ENCODE measurements at places on chromosomes 13 and 19. TPM values are rescaled to one million over a fixed set of nuclear protein-coding genes. Genes with fewer than 3 reads are reported as not detected.

DNA sequence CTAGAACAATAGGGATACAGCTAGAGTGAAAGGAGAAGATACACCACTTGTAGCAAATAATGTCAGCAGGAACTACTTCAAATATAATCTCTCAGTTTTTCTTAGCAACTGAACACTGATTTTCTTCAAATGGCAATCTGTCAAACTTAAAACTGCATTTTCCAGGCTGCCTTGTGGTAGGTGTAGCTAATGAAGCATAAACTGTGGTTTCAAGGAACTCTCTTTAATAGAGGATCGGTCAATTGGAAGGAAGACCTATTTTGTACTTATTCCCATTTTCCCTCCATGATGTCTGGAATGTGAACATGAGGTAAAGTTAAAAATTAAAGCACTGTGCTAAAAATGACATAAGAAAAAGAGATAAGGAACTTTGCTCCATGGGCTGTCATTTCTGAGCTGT is 1261.9 kb downstream of the PCDH17 start:
- no peaks in the 10 kb centered on the region for H3K36me3 ChIP-seq
- no peaks in the 10 kb centered on the region for H3K4me1 ChIP-seq
- H3K4me3 ChIP-seq: no peak overlapping the region
- DNase-seq: no peak
- no peak overlapping the region for H3K27ac ChIP-seq

DNA sequence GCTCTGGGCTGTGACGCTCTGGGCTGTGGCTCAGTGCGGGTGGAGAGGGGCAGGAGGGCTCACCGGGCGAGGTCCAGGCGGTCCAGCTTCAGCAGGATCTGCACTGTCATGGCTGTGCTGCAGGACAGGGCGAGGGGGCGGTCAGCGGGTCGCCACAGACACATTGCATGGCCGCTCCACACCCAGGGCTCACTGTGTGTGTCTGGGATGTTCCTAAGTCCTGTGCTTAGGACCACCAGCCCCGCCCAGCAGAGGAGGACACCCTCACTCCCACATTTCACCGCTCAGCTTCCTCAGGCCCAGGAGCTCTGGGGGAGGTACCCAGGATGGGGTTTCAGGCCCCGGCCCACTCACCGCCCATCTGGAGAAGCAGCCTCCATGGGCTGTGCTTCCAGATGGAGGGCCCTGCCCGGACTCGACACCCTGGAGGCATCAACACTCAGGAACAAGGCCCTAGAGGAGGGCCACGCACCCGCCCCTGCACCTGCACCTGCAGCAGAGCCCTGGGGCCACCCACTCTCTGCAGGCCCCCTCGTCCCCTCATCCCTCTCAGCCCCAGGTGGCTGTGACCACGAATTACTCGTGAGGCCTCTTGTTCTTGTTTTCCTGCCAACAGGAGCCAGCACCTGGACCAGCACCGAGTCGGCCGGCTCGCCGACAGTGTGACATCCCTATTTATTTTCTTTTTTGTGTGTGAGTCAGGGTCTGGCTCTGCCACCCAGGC is 9.7 kb upstream of the CERS1 start:
- no peaks in the 10 kb centered on the region for H3K27me3 ChIP-seq
- no peaks in the 10 kb centered on the region for H3K36me3 ChIP-seq
- H3K4me1 ChIP-seq: no peaks in the 10 kb centered on the region

DNA sequence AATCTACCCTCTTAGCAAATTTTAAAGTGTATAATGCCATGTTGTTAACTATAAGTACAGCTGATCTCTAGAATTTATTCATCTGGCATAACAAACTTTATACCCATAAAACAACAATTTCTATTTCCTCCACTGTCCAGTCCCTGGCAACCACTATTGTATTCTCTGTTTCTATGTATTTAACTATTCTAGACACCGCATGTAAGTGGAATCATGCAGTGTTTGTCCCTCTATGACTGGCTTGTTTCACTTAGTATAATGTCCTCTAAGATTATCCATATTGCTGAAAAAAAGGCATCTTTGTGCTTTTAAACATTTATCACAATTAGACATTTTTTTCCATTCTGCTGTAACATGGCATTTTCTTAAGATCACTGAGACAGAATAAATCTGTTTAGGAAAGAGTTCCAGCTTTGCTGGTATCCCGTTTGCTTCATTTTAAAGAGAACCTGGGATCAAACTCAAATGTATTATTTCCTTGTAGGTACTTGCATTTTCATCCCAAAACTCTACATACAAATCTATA is 1191.0 kb downstream of the SLITRK5 start:
- no peak overlapping the region for H3K27ac ChIP-seq
- no peak overlapping the region for H3K4me3 ChIP-seq
- no peaks in the 10 kb centered on the region for H3K36me3 ChIP-seq
- no peaks in the 10 kb centered on the region for H3K4me1 ChIP-seq

DNA sequence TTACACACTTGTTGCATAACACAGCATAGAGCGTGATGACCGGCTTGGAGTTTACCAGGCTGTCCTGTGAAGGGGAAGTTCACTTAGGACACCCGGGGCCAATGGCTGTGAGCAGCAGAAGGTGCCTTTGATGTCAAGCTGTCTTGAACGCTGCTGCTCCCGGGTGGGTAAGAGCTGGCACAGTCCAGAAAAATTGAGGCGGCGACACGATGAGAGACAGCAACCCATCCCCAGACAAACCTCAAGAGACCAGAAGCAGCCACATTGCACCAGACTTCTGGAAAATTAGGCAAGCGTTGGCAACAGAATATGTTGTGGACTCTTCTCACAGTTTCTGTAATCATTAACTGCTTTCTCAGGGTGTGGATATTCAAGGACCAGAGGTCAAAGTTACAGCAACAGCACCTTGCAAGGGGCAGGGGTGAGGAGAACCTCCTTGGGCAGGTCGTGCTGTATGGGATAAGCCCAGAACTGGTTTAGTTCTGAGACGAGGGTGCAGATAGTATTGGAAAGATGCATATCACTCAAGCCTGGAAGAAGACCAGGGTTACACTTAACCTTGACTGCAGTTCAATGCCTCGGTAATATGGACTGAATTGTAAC is 10.1 kb downstream of the NFILZ start:
- H3K27me3 ChIP-seq: no peaks in the 10 kb centered on the region
- H3K27ac ChIP-seq: peak overlapping the region; percentile 65
- no peak for DNase-seq

GRCh38 chr13:113802090-113802531 is 43.1 kb downstream of the TMEM255B start:
- no peaks in the 10 kb centered on the region for H3K4me1 ChIP-seq
- peak; percentile 55 for DNase-seq
- H3K4me3 ChIP-seq: no peak overlapping the region

- no peaks in the 10 kb centered on the region for H3K27me3 ChIP-seq
- no peak overlapping the region for H3K27ac ChIP-seq
- no peaks in the 10 kb centered on the region for H3K36me3 ChIP-seq
Observed at GRCh38 chr13:111043575-111043982, 71.5 kb upstream of the ARHGEF7 start.

DNA sequence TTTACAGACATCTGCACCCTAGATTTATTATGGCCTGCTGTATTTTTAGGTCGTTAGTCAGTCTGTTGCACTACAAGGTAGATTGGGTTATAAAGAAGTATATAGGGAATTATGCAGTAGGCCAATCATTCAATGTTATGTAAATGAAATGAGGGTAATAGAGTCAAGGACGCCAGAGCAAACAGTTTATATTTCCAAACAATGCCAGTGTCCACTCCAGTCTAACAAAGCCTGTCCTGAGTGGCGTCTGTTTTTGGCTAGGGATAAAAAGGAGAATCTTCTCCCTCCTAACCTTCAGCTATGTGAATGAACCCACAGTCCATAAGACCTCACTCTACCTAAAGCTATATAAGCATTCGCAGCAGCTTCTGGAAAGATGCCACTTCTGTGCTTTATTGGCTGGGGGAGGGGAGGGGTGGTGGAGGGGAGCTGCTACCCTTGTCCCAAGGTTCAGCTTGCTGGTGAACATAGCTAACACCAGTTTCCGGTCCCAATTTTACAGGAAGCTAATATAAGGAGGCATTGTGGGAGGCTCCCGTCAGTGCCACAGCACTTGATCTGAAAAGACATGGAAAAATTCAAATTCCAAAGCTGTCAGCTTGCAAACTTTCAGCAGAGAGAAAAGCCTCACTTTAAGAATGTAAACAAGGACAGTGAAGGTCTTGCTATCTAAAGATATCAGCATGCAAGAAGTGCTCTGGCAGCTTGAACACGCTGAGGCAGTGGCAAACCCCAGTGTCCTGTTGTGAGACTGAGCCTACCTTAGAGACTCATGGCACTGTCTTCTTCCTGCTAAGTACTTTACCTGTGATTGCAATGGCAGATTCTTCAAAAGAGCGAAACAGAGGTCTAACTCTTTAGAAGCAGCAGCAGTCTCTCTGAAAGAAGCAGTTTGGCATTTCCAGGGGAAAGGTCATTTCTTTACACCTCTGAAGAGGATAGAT is 369.9 kb downstream of the PCDH9 start:
- no peaks in the 10 kb centered on the region for H3K36me3 ChIP-seq
- no peaks in the 10 kb centered on the region for H3K4me1 ChIP-seq
- H3K27me3 ChIP-seq: no peaks in the 10 kb centered on the region
- no peak overlapping the region for H3K4me3 ChIP-seq
- no peak overlapping the region for H3K27ac ChIP-seq

- H3K4me3 ChIP-seq: no peak overlapping the region
Observed at GRCh38 chr13:110209950-110210603, 96.9 kb downstream of the COL4A1 start.

GRCh38 chr13:27915301-27916207 is 4.2 kb upstream of the PDX1 start:
- H3K4me3 ChIP-seq: no peak overlapping the region
- peaks cover 8% of the 10 kb centered on the region for H3K4me1 ChIP-seq

GRCh38 chr13:38685974-38686576 is 802 bp upstream of the FREM2 start:
- no peaks in the 10 kb centered on the region for H3K27me3 ChIP-seq
- H3K4me1 ChIP-seq: no peaks in the 10 kb centered on the region
- H3K36me3 ChIP-seq: no peaks in the 10 kb centered on the region
- H3K27ac ChIP-seq: no peak overlapping the region

DNA sequence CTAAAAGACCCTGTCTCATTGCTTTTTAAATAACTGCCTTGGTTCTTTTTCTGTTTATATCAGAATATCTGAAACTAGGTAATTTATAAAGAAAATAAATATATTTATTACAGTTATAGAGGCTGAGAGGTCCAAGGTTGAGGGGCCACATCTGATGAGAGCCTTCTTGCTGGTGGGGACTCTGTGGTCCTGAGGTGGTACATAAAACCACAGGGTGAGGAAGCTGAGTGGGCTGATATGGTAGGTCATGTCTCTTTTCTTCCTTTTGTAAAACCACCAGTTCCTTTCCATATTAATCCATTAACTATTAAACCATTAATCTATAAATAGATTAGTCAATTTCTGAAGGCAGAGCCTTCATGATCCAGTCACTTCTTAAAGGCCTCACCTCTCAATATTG is 109.5 kb upstream of the SPRY2 start:
- no peaks in the 10 kb centered on the region for H3K27me3 ChIP-seq
- H3K4me3 ChIP-seq: no peak overlapping the region
- no peaks in the 10 kb centered on the region for H3K4me1 ChIP-seq
- H3K27ac ChIP-seq: no peak overlapping the region
- no peak for DNase-seq

DNA sequence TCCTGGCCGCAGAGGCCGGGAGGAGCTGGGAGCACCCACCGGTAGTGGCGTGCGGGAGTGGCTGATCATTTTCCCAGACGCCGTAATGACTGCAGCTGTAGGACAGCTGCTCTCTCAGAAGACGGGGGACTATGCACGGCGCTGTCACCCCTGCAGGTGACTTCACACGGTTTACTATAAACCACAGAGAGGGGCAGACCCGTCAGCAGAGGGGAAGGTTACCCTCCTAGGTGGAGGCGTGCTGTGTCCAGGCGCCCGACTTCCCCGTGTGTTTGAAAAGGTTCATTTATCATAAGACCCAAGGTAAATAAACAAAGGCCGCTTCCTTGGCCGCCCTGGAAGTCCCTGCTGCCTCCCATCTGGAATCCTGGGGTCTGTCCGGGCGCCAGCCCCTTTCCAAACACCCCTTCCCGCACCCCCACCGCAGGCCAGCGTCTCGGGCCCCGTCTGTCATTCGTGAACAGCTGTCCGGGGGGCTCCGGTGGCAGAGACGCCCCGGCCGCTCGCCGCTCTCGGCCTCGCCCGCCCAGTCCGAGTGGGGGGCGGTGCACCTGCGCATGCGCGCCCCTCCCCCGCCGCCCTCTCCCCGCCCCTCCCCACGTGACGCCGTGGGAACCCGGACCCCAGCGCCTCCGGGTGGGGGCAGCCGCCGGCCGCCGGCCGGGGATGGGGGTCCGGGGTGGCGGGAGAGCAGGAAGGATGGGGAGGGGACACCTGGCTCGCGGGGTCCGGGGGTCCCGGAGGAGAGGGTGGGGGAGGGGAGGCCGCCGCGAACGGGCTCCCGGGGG is 915 bp downstream of the SHC2 start:
- peak overlapping the region; percentile 84 for H3K27ac ChIP-seq
- H3K4me3 ChIP-seq: peak overlapping the region; percentile 79
- H3K36me3 ChIP-seq: no peaks in the 10 kb centered on the region
- peaks cover 6% of the 10 kb centered on the region for H3K27me3 ChIP-seq

Gene HMG20B
- total RNA-seq: 70.4 TPM

Gene MISP
- 680 TPM for total RNA-seq

All from Peyer's patch (tissue), 4 donors.